ENCODE measurements at places on chromosomes 7 and 10.
A peak's percentile ranks its signal among the peaks of the same experiment; 100 is the strongest.

DNA sequence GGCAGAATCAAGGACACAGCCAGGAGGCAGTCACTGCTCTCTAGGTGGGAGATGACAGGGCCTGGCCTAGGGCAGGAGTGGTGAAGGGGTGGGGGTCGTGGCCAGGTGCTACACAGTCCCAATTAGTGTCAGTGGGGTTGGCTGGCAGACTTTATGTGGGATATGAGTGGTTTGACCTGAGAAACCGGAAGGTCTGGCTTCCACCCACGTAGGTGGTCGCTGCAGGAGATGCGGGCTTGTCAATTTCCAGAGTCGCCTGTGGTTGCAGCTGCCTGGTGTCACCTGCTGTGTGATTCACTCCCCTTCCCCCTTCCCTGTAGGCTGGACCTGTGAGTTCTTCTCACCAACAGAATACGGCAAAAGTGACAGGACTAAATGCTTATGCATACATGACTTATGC, 124.3 kb downstream of the KLF6 start:
- DNase-seq, result no peak

DNA sequence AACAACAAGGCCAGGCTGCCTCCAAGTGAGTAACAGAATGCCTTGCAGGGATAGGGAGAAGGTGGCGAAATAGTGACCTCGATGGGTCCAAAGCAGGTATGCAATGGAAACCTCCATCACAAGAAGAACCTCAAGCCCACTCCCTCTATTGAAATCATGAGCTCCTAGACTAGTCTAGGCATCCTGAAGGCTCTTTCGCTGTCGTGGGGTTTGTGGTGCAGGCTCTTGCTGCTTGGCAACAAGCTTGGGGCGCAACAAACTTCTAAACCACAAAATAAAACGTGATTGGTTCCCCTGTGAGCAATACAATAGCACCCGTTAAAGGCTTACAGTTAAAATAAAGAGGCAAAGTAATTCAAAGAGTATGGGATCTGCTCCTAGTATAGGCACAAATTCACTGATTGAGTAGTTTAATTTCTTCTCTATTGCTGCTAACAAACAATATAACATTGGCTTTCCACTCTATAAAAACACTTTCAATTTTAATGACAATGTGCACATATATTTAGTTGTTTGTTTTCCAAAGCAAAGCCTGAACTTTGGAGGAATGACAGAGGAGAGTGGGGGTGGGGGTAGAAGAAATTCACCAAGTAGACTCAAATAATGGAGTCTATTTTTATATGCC, 64.1 kb downstream of the C10orf67 start:
- no peak for DNase-seq

- peak; percentile 2 for DNase-seq
Measured at GRCh38 chr7:95723583-95724180, 48.7 kb upstream of the DYNC1I1 start.

- no peak for DNase-seq
Measured at GRCh38 chr10:120689777-120690529, 161.2 kb upstream of the WDR11 start.

GRCh38 chr7:5452470-5452899, 28.9 kb upstream of the TNRC18 start:
- no peak for DNase-seq

GRCh38 chr10:23461557-23461956, 22.7 kb downstream of the OTUD1 start:
- no peak for DNase-seq

GRCh38 chr10:98418665-98419468, 3.9 kb upstream of the PYROXD2 start:
- no peak for DNase-seq

DNA sequence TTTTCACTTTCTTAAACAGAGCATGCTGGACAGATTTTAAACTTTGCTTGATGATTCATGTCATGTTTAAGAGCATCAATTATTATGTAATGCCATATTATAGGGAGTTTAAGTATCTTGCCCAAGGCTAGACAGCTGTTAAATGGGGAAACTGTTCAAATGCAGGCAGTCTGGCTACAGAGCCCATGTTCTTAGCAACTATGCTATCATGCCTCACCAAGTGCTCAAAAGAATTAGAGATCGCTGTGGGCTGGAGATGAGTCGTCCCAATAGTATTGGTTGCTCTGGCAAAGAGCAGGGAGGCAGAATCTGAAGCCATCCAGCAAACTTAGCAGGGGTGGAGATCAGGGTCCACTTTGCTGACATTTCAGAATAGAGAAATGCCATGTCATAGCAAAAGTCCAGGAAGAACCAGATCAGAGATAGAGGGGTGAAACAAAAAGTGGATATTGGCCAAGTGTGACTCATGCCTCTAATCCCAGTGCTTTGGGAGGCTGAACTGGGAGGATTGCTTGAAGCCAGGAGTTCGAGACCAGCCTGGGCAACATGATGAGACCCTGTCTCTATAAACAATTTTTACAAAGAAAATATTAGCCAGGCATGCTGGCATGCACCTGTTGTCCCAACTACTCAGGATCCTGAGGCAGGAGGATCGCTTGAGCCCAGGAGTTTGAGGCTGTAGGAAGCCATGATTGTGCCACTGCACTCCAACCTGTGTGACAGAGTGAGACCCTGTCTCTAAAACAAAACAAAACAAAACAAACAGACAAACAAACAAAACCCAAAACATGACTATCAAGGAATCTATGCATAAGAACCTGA, 57.8 kb downstream of the BAMBI start:
- no peak for DNase-seq

DNA sequence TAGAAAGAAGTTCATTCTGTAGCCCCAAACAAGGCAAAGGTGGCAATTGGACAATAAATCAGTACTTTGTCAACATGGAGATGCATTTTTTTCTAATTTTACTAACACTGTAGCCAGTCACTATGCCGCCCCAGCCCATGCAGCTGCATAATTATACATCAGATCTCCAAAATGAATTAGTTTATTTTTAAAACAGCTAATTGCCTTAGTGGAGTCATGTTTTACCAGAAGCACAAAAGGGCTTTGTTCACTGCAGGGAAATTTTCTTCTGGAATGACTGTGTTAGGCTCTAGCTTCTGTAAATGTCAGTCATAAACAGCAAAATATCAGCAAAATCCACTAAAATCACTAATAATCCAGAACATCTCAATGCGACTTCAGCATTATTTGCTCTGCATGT, 20.1 kb upstream of the HDAC9 start:
- DNase-seq, result no peak

GRCh38 chr7:99554939-99555338, 3.0 kb upstream of the FAM200A start:
- DNase-seq, result no peak

- DNase-seq, result no peak
Measured at GRCh38 chr7:158428131-158428836, 159.3 kb downstream of the PTPRN2 start.

DNA sequence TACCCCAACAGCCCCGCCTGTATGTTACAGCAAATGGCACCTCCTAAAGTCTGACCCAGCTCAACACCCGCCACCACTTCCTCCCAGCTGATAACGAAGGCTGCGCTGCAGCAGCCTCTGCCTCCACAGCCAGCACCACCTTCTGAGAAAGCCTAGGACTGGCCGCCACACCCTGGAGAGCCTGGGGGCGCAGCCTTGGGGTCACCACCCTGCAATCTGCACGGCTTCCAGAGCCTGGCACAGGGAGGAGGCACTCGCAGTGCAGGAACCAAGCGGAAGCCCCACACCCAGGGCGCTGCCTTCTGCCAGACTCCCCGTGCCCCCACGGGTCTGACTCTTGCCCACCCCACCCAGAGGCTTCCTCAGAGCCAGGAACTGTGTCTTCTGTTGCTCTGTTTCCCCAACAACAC, 112.5 kb downstream of the MAD1L1 start:
- DNase-seq, result peak; percentile 28

- DNase-seq, result no peak
Measured at GRCh38 chr10:48404646-48405045, 98.2 kb downstream of the MAPK8 start.

DNA sequence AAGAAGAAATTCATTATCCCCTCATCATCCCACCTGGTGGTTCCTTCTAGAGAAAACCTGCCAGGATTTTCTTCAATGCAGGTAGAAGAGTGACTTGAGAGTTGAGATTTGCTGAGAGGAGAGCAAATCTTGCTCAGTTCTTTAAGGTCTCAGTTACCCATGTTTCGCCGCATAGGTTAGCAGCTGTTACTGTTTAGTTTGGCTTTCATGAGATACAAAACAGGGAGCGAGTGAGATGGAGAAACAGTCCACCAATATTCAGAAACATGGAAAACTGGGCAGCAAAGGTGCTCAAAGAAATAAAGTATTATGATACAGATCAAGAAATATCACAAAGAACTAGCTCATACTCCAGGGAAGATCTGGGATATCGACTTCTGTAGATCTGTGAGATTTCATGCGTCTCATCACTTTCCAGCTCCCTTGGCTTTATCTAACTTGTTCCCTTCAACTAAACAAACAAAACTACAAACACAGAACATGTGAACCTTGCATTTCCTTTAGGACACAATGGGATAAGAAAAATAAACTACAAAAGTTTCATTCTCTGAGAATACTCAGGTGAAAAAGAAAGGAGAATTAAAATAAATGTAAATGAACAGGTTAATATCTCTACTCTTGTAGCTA, 63.4 kb downstream of the AKR1C4 start:
- DNase-seq, result no peak

DNA sequence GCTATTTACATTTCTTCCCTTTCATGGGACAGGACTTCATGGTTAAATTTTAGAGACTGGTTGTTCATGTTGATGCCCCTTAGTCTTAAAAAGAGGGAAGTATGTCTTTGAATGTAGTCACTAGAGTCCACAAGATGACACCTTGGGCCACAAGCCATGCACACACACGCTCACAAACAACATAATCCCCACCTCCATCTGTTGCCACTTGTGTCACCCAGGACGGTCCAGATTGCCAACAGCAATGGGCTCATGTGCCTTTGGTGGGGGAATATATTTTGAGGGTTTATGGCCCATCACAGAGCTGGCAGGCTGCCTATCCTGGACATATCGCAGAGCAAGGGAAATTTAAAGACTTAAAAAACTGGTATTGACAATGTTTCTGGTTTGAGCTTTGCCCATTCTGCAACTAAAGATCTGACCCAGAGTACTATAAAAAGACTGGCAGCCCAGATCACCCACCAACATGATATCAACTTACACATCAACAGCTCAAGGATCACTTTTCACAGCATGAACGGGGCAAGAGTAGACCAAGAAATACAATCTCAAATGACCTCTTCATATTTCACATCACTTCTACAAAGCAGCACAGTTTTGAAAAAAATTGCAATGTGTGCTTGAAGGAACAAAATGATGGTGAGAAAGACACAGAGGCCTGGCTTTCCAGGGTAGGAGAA, 50.5 kb downstream of the STRA8 start:
- DNase-seq, result no peak

DNA sequence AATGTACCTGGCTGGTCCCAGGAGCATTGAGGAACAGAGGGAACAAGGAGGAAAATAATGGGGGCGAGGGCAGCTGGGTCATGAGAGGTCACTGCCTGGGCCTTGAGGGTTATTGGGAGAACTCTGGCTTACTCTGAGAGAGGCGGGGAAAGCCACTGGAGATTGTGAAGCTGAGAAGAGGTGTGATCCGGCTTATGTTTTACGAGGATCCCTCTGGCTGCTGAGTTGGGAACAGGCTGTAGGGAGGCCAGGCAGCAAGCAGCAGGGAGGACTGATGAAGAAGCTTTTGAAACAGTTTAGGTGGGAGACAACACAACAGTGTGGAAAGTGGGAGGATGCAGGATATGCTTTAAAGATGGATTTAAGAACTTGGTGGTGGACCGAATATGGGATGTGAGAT, 87.3 kb downstream of the FANK1 start:
- no peak for DNase-seq

DNA sequence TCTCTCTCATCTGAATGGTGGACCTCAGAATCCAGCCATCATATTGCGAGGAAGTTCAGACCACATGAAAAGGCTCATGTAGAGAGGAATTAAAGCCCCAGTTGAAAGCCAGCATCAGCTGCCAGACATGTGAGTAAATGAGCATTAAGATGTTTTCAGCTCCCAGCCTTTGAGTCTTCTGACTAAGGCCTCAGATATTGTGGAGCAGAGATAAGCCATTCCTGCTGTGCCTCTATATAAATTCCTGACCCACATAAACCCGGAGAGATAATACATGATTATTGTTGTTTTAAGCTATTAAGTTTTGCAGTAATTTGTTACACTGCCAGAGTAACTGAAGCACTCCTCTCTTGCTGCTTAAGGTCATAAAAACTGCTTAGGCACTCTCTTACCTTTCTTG, 14.6 kb downstream of the FAM149B1 start:
- DNase-seq, result no peak

- DNase-seq, result no peak
Measured at GRCh38 chr10:18094332-18094731, 45.9 kb upstream of the CACNB2 start.

- no peak for DNase-seq
Measured at GRCh38 chr7:30032310-30033125, 4.3 kb downstream of the PLEKHA8 start.

DNA sequence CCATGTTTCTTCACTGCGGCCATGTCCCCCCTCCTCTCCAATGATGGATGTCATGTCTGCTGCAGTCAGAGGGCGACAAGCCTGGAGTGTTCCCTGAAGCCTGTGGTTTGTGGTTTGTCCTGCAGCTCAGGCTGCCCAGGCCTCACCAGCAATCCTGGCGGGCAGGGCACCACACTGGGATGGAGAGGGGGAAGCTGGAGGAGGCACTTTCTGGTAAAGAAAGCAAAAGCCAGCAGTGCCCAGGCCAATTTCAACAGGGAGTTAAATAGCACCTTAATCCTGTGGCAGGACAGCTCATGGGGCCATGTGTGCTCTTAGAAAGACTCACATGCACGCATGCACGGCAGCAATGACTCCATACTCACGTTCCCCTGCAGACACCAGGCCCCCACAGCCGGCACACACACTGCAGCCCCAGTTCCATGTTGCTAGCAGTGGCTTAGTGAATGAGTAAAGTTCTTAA, 158.3 kb downstream of the EGFR start:
- no peak for DNase-seq

- DNase-seq, result no peak
Measured at GRCh38 chr7:101442426-101443070, 79.9 kb downstream of the COL26A1 start.

- no peak for DNase-seq
Measured at GRCh38 chr7:2621061-2621828, 10.5 kb upstream of the TTYH3 start.

DNA sequence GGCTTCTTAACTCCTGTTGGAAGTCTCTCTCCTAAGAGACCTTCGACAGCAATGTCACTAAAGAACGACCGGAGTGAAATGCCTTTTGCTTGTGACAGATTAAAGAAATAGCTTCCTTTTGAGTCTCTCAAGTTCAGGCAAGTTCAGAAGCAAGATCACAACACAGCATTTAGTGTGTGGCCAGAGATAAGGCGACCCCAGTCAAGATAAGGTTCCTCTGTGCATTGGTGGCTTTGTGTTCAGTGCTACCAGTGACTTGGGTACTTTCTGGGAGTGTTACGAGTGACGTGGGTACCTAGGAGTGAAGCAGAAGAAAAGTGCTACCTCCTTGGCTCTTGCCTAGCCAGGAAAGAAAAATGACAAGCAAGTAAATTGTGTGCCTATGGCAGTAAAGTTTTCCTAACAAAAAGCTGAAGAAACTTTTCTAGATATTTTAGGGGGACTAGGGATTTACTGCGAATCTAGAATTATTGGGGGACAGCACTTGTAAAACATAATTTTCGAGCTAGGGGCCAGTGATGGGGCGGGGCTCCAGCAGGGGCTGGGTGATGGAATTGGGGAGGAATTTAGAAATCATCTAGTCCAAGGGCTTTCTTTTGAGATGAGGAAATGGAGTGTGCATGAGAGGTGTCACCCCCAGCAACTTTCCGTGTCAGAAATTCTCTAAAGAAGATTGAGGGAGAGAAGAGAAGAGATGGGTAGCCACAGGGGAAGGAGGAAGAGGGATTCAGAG, 191.9 kb upstream of the LYZL2 start:
- no peak for DNase-seq
